ENCODE measurements at places on chromosomes 12 and 14.

DNA sequence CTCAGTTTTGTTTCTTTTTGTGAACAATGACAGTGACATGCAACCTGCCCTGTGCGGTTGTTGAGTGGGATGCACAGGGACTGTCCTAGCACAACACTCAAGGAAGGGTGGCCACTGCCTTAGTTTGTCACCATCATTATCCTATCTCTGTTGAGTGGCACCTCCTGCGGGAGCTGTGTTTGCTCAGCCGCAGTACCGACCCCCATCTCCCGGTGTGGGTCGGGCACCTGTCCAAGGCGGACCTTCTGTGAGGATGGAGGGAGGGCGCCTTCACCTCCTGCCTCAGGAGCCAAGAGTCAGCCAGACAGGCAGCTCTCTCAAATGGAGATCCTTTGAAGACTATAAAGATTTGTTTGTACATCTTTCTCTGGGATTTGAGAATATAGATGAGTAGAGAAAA is 142.1 kb downstream of the TSPAN9 start:
- DNase-seq = no peak

GRCh38 chr14:71232506-71232905 is 325.2 kb downstream of the PCNX1 start:
- DNase-seq = no peak

- DNase-seq = no peak
Measured at GRCh38 chr14:72754949-72755348, 139.0 kb downstream of the DPF3 start.

DNA sequence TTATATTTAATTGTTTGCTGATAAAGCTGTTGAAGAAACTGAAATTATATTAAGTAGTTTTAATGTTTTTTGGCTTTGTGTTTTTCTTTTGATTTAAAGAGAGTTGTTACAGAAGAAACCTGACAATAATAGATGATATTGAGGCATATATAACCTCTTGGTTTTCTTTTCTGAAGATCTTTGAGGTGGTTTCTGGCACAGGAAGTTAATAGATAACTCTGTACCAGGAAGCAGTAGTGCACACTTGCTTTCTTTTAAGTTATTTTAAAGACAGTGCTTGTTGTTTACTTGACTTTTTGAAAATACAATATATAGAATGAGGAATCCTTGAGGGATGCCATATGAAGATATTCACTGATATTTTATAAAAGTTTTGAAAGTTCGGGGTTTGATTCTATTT is 209.0 kb upstream of the FBXO33 start:
- no peak for DNase-seq

- DNase-seq = peak; percentile 80
Measured at GRCh38 chr12:121110211-121110940, 22.3 kb upstream of the P2RX7 start.

GRCh38 chr14:34616360-34616759 is 13.6 kb downstream of the SNX6 start:
- DNase-seq = no peak

- DNase-seq = no peak
Measured at GRCh38 chr14:94771158-94771905, 1.4 kb upstream of the GSC start.

DNA sequence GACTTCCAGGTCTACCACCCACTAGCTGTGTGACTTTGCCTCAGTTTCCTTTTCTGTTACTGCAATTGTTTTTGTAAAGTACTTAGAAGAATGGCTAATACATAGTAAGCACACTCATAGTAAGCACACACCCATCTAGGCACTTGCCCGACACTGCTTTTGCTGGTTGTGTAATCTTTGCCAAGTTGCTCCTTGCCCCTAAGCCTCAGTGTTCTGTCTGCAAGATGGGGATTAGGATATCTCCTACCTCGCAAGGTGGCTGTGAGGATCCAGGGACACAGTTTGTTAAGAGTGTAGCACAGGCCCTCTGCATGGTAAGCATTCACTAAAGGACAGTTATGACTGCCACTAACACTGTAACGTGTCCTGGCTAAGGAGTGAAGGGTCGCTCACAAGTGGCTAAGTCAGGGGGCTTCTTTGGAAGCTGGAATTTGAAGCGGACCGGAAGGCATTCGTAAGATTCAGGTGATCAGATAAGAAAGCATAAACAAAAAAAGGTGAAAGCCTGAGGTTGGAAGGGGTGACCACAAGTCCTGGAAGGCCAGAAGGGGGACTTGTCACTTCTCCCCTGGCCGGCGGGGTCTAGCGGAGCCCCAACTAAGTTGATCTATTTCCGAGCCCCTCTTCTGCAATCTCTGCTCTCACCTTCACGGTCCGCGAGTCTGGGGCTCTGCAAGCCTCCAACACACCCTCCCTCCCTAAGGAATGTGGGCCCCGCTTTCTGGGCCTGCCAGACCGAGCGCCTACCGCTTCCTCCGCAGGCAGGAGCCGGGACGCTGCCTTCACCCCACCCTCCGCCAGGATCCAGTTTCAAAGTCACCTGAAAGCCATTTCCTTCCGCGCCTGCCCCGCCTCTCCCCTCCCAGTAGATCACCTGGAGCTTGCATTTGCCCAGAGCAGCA is 1.5 kb upstream of the PLEKHG3 start:
- no peak for DNase-seq

Measured in suppressor macrophage treated with lipopolysaccharide for 1 hour (primary cell).